Spinal cord (tissue), 10 donors: ENCODE measurements at places on chromosomes 7 and 10. TPM values are rescaled to one million over a fixed set of nuclear protein-coding genes. Genes with fewer than 3 reads are reported as not detected.

The LIPF gene
- not detected for total RNA-seq

The TMEM225B gene
- total RNA-seq: 0.20 TPM

The CYCS gene
- 121 TPM for total RNA-seq

The ARHGEF5 gene
- total RNA-seq: 2.2 TPM

The HOXA2 gene
- total RNA-seq: 4.4 TPM

The AASS gene
- 69.7 TPM for total RNA-seq

DNA sequence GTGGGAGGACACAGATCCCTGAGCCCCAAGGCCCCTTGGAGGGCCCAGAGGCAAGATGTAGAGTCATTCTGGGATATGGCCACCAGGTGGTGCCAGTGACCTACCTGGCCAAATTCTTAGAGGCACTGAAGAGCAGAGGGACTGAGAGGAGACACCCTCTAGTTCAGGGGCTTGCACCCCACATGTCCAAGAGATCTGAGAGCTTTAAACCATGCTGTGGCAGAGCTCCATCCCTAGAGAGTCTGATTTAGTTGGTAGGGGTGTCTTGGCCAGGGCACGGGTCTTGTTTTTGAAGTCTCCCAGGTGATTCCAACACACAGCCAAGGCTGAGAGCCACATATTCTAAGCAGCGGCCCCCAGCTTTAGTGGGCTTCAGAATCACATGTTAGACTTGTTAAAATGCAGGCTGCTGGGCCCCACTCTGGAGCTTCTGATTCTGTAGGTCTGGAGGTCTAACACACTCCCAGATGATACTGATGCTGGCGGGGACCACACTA is 52.5 kb downstream of the PRF1 start:
- peaks cover 35% of the 10 kb centered on the region for H3K36me3 ChIP-seq
- no peak overlapping the region for H3K4me3 ChIP-seq
- H3K27ac ChIP-seq: no peak overlapping the region
- peak; percentile 56 for DNase-seq
- H3K27me3 ChIP-seq: no peaks in the 10 kb centered on the region

- peak; percentile 49 for DNase-seq
- H3K27me3 ChIP-seq: no peaks in the 10 kb centered on the region
- no peak overlapping the region for H3K4me3 ChIP-seq
- H3K27ac ChIP-seq: no peak overlapping the region
Observed at GRCh38 chr7:122438006-122438405, 133.5 kb upstream of the FEZF1 start.

DNA sequence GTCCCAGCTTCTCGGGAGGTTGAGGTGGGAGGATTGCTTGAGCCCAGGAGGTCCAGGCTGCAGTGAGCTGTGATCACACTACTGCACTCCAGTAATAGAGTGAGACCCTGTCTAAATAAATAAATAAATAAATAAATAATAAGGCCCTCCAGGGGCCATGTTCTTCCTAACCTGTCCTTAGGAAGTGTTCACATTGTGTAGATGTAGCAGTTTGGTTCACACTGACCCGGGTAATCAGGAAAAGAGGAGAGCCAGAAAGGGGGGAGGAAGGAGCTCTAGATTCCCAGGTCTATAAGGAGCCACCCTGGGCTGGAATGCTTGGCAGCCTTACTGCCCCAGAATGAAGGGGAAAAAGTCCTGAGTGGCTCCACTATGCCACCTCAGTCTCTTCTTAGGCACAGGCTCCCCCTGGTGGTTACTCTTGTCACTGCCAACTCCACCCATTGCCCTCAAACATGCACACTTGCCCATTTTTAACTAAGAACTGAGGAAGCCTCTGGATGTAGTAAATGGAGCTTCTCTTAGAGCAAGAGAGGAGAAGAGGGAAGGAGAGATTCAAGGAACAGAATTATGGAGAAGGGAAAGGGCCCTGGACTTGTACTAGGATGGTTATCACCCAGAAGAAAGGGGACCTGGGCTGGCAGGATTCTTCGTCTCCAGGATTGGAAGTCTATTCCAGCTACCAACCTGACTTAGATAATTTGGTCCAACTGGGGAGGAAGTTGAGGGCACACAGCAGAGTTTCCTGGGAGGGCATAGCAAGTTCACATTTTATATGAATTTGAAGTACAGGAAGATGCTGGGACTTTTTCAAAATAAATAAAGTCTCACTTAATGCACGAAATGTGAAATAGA is 7.8 kb downstream of the HPS6 start:
- no peak overlapping the region for H3K27ac ChIP-seq
- H3K27me3 ChIP-seq: no peaks in the 10 kb centered on the region
- DNase-seq: no peak
- H3K4me3 ChIP-seq: no peak overlapping the region

GRCh38 chr10:21722209-21722608 is 188.2 kb downstream of the MLLT10 start:
- no peaks in the 10 kb centered on the region for H3K36me3 ChIP-seq
- no peak for DNase-seq
- no peak overlapping the region for H3K4me3 ChIP-seq
- H3K27me3 ChIP-seq: no peaks in the 10 kb centered on the region
- H3K27ac ChIP-seq: no peak overlapping the region

GRCh38 chr7:94605031-94605430 is 50.9 kb downstream of the SGCE start:
- H3K4me3 ChIP-seq: no peak overlapping the region
- H3K27ac ChIP-seq: no peak overlapping the region
- no peak for DNase-seq
- H3K36me3 ChIP-seq: no peaks in the 10 kb centered on the region

DNA sequence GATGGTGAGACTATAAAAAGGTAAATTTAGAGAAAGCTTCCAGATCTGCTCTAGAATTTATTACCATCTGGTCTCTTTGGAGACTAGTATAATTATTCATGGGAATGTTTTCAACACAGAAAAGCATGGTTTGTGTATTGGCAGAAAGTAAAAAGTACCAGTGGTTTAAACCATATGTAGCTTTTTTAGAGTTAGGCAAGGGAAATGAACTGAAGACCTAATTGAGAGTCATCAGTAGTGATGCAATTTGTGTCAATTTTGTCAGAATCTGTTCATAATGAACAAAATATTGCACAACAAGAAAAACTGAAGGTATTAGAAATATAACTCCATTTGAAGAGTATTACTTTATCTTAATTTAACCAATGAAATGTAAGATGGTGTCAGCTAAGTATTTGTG is 181.4 kb downstream of the ADK start:
- no peak for DNase-seq
- H3K27ac ChIP-seq: no peak overlapping the region
- H3K36me3 ChIP-seq: no peaks in the 10 kb centered on the region
- H3K27me3 ChIP-seq: no peaks in the 10 kb centered on the region
- no peaks in the 10 kb centered on the region for H3K4me1 ChIP-seq

- no peak overlapping the region for H3K27ac ChIP-seq
- peaks cover 16% of the 10 kb centered on the region for H3K27me3 ChIP-seq
- peaks cover 36% of the 10 kb centered on the region for H3K4me1 ChIP-seq
- DNase-seq: no peak
- H3K4me3 ChIP-seq: no peak overlapping the region
Observed at GRCh38 chr7:157276731-157277562, 59.9 kb upstream of the DNAJB6 start.

- peaks cover 21% of the 10 kb centered on the region for H3K4me1 ChIP-seq
- peak overlapping the region; percentile 52 for H3K4me3 ChIP-seq
- H3K36me3 ChIP-seq: no peaks in the 10 kb centered on the region
- peak overlapping the region; percentile 69 for H3K27ac ChIP-seq
- no peak for DNase-seq
Observed at GRCh38 chr10:71889388-71889987, 38.4 kb upstream of the PSAP start.

DNA sequence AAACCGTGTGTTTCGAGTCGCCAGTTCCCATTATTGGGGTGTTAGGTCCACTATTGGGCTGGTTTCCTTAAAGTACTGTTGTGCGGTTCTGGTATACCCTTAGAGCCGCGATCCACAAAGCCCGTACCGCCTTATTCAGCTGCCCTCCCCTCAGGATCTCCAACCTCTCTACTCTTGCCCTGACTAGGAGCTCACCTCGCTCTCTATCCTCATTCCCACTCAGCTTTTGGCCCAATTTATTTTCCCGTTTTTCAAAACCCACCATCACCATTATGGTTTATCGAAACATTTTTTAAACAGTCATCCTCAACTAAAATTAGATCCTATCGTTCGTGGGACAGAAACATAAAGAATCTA is 461 bp upstream of the ETV1 start:
- H3K27me3 ChIP-seq: no peaks in the 10 kb centered on the region
- no peak for DNase-seq
- H3K27ac ChIP-seq: peak overlapping the region; percentile 98
- H3K36me3 ChIP-seq: no peaks in the 10 kb centered on the region

GRCh38 chr10:6473901-6474370 is 106.1 kb downstream of the PRKCQ start:
- no peak for DNase-seq
- H3K4me1 ChIP-seq: no peaks in the 10 kb centered on the region
- H3K27ac ChIP-seq: no peak overlapping the region
- no peak overlapping the region for H3K4me3 ChIP-seq
- no peaks in the 10 kb centered on the region for H3K27me3 ChIP-seq
- H3K36me3 ChIP-seq: no peaks in the 10 kb centered on the region

DNA sequence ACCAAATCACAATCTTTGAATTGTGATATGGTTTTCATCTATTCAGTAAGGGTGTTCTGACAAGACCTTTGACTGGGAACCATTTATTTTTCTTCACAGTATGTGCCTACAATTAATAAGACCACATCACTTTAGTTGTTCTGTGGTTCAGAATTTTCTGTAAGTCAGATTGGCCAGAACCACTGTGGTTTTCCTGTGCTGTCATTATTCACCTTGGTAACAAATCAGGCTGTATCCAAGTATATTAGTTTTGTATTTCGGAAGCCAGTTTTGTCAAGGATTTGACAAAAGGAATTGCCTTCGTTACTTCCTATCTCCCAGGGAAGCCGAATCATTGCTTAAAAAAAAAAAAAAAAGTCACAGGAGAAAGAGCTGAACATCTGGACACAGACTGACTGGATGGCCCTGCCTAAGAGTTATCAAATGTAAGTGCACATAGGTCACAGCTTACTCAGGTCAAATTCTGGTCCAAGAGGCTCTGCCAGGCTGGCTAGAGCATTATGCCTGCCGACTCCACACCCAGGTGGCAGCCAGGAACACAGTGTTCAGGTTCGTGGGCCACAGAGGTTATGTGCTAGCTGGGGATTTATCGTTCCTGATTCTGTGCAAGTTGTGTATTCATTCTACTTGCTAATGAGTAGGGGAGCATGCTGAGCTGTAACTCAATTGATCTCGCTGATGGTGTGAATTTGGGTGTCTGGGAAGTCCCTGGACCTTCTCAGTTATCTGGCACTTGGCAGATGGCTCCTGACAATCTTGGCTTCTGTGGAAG is 175.3 kb downstream of the JAZF1 start:
- H3K27me3 ChIP-seq: no peaks in the 10 kb centered on the region
- DNase-seq: no peak
- no peak overlapping the region for H3K27ac ChIP-seq
- H3K36me3 ChIP-seq: no peaks in the 10 kb centered on the region
- peaks cover 11% of the 10 kb centered on the region for H3K4me1 ChIP-seq
